ENCODE measurements at places on chromosomes 1 and 21. TPM values are rescaled to one million over a fixed set of nuclear protein-coding genes. Genes with fewer than 3 reads are reported as not detected.

The SAMD11 gene
- total RNA-seq = under 0.01 TPM

GRCh38 chr21:42467140-42467983 lies 28.7 kb downstream of the RSPH1 start:
- DNase-seq = no peak

- no peak for DNase-seq
These were observed 273.5 kb downstream of the LIPI start for GRCh38 chr21:13937236-13937635.

DNA sequence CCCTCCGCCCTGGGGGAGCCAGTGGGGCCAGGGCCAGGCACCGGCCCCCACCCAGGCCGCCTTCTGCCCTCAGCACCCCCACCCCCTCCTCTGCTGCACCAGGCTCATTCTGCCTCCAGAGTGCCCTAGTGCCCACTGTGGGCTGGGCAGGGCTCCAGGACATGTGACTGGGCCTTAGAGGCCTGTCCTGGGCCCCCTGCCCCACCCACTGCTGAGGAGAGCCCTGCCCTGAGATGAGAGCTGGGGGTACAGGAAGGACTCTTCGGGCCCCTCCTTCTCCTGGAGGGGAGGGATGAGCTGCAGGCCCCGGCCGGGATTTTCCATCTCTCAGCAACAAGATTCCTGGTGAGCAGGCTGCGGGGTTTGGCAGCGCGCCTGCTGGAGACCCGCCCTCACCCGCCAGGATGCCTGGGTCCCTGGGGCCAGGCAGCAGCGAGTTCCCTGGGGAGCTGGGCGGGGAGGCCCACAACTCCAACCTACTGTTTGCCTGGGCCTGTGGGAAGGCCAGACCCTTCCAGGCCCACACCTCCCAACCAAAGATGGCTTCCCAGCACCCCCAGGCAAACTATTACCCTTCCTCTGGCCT lies 14.0 kb downstream of the AHDC1 start:
- DNase-seq = no peak

Measured in dermis microvascular lymphatic vessel endothelial cell (primary cell).